ENCODE measurements at places on chromosomes 1 and 21.

GRCh38 chr1:160794376-160794775 lies 1.6 kb upstream of the LY9 start:
- no peak for DNase-seq

DNA sequence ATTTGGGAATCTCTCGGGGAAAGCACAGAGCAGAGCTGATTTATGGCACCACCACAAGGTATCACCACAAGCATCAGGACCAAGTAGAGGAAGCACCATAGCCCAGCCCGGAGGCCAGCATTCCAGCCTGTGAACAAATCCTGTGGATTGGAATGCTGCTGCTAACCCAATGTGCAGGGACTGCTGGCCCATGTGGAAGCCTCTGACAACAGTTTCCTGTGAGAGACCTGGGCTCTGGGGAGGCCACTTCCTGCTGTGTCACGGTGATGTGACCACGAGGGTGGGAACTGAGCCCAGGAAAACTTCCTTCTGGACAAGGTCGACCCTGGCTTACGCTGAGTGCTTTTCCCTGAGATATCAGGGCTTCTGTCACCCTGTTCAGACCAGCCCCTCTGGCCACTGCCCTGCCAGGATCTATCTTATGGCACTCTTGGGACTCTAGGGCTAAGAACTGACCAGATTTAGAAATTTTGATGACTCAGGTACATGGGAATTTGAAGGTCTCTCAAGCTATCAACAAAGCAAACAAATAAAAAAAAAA lies 88.3 kb upstream of the NGF start:
- DNase-seq = no peak

DNA sequence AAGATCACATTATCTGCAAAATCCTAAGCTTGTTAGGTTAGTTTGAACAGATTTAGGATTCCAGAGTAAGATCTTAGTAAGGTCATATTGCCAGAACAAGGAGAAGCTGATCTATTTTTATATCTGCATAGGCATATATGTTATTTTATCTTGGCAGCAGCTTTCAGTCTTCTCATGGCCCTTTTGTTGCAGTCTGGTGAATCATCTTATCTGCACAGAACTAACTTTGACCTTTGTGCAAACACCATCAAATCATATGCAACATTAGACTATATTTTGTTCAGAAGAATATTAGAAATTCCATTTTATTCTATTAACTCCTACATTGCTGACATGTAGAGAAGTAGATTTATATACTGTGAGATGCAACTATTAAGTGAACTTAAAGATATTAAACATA lies 107.3 kb downstream of the CLEC20A start:
- no peak for DNase-seq

DNA sequence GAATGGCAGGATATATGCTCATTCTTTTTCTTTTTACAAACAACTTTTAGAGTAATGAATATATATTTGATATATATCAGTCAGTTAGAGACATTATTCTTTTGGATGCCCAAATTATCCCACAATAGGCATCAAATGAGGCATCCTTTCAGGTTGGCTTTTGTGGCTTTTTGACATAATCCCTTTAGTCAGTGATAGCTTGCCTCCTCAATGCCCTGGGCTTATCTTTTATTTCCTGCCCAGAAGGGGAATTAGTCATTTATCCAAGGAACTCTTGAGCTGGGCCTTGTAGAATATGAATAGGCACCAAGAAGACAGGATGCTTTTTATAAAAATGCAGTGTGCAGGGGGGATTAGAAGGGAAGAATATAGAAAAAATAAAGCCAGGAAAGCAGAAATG lies 22.2 kb downstream of the EPHX4 start:
- DNase-seq = no peak

GRCh38 chr1:41100170-41100569 lies 78.6 kb upstream of the SLFNL1 start:
- no peak for DNase-seq

- no peak for DNase-seq
Observed at GRCh38 chr1:41122851-41123518, 101.5 kb upstream of the SLFNL1 start.

GRCh38 chr1:213273546-213273945 lies 222.5 kb downstream of the RPS6KC1 start:
- no peak for DNase-seq

GRCh38 chr1:44806025-44806703 lies 987 bp downstream of the DYNLT4 start:
- no peak for DNase-seq

GRCh38 chr21:31045841-31046240 lies 7.6 kb upstream of the KRTAP19-8 start:
- DNase-seq = no peak

DNA sequence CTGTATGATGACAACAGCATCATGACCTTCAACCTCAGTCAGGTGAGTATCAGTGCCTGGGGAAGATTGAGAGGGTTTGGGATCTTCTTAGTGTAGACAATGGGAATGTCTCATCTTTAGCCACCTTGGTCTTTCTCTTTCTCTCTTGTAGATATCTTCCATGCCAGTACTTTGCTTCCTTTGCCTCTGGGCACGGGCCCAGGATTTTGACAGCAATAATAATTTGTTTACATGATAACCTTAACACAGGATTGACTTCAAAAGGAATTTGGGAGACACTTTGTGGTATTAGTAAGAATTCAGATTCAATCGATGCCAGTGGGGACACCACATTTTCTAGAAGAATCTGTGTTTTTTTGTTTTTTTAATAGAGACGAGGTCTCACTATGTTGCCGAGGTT lies 12.1 kb upstream of the PIGV start:
- DNase-seq = no peak

DNA sequence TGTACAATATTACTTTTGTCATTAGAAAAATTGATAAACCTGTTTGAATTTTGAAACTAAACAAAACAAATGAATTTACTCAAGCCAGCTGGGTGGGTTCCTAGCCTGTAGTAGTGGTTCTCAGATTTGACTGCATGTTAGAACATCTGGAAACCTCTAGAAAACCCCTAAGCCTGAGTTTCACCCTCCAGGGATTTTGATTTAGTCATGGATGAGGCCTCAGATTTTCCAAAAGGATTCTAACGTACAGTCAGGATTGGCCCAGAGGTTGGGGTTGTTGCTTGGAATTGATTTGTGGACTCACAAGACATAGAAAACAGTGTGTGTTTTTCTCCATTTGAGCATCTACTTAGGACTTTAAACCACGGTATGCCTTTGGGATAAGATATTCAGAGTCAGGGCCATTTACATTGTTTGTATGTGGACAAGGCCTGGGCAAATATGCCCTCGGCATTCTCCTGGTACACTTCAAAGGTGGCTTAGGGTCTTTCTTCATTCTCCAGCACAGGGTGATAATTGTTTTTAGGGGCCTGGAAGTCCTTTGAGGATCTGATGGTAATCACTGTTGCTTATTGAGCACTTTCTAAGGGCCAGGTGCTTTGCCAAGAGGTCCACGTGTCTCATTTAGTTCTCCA lies 42.6 kb downstream of the ATP5PO start:
- no peak for DNase-seq

GRCh38 chr1:46452931-46453325 lies 36.7 kb upstream of the DMBX1 start:
- DNase-seq = no peak

DNA sequence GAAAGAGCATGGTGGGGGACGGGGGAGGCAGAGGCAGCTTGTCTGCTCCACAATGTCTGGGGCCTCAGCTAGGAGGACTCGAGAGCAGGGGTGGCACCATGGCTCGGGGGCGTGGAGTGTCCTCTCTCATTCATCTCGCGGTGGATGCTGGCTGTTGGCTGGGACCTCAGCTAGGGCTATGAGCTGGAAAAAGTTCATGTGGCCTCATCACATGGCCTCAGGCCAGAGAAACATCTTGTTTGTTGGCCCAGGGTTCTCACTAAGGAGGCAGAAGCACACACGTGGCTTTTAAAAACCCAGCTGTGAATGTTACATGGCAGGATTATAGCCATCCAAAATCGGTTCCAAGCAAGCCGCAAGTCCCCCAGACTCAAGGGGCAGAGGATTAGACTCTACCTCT lies 6.2 kb upstream of the CENPS start:
- DNase-seq = no peak

DNA sequence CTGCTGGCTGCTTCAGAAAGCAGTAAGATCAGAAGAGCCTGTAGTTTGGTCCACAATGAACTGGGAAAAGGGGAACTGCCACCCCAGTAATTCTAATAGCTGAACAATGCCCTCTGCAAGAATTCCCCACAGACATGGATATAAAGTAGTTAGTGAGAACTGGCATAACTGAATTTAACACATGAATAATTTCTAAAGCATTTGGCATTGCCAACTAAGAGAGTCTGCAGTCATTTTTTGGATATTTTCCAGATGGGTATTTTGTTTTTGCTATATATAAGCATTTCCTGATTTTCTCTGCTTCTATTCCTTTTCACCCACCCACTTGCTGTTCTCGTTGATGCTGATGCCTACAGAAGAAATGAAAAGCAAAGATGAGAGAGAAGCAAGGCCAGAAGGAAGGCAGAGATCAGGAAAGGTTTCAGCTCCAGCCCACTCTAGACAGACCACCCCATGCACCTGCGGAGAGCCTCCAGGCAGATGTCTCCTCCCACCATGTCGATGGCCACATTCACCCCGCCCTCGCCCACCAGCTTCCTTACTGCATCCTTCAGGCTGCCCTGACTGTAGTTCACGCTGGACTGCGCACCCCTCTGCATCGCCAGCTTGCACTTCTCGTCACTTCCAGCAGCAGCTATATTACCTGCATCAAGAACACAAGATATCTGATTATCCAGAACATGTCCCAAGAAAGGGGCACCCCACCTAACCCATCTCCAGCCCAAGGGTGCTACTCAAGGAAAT lies 55.9 kb upstream of the SEC16B start:
- no peak for DNase-seq

GRCh38 chr1:208081972-208082371 lies 162.2 kb downstream of the PLXNA2 start:
- DNase-seq = no peak

DNA sequence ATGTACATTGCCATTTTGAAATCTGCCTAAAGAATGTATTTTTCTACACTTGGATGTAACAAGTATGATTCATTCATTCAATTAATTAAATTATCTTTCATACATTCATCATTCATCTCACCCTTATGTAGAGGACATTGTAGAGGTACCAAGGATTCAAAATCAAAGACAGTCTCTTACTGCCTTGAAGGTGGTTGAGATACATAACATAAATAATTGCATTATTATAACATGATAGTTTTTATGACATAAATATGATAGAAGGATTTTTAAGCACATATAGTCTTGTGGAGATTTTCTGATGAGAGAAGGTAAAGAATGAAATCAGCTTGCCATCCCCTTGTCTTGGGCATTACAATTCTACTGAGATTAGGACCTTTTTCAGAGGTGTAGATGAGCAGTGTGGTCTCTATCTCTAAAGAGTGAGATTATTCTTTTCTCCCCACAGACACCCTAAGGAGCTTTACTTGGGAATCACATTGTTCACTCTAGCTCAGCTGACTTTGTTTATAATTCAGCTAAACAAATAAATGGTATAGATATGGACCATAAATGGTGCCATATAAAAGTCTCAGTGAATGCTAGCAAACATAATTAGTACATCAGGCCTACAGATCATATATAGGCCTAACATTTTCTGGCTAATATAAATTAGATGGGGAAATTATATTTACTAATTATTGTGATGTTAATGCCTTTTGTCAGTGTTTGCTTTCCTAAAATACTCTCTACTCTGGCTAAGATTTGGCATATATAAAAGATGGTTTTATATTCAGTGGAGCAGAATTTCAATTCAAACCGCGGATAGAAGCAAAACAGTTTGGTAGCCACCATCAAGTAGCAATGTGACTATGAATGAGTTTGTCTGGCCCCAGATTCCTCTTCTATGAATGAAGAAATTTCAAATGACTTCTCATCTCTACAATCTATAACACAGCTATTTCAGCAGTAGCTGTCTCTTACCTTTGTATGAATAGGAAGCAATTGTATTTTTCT lies 1.9 kb downstream of the RGS1 start:
- no peak for DNase-seq

GRCh38 chr1:114750780-114751179 lies 7.0 kb downstream of the CSDE1 start:
- DNase-seq = no peak

DNA sequence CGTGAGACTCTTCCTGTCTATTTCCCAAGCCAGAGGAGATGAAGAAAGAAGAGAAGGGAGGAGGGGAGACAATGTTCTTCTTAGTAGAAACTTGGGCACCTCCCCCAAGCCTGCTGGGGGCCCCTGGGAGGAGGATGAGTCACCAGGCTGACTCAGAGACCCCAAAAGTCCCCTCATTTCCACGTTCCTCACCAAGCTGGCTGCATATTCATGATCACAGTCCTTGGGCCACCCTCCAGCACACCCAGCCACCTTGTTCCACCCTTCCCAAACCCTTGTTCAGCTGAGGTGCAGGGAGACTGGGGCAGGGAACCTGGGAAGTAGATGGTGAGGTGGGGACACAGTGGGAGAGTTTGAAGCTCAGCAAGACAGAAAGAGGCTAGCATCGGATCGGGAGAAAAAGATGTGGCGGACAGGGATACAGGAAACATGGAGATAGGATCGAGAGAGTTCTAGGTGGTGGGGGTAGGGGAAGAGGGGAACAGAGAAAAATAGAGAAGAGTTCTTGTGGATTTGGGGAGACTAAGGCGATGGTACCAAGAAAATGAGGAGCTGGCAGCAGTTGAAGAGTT lies 712 bp downstream of the RAB13 start:
- no peak for DNase-seq

DNA sequence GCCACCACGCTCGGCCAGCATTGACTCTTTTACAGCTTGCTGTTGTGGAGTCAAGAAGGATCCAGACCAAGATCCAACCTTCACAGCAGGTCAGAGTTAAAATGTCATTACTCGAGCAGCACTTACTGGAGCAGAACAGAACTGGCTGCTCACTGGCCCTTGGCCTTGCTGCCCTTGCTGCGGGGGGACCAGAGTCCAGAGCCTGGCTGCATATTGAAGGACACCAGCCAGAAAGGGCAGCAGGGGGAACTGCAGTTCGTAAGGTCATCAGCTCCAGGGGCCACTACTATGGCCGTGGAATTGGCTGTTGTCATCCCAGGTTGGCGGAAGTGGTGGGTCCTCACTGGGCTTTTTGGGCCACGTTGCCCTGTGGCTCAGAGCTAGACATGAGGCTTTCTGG lies 15.3 kb upstream of the GPR137B start:
- no peak for DNase-seq

DNA sequence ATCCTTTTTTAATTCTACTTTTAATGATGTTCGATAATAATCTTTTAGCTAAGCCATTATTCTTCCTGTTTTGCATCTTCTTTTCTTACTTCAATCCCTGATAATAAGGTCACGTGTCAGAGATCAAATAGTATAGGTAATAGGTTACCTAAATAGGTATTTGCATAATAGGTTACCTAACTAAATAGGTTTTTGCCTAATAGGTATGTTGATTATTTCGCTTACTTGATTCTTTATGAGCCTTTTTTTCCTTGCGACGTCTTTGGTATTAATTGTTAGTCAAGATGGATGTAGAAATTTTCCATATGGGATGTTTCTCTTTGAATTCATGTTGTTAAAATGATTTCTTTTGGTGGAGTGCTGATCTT lies 2.5 kb downstream of the GGPS1 start:
- no peak for DNase-seq

- DNase-seq = no peak
Observed at GRCh38 chr1:150553392-150554085, 4.3 kb downstream of the ADAMTSL4 start.

All from T follicular helper cell (primary cell).